ENCODE measurements at places on chromosomes 2 and 18.

GRCh38 chr18:55862693-55863390 is 274.9 kb upstream of the TCF4 start:
- DNase-seq = peak; percentile 54

DNA sequence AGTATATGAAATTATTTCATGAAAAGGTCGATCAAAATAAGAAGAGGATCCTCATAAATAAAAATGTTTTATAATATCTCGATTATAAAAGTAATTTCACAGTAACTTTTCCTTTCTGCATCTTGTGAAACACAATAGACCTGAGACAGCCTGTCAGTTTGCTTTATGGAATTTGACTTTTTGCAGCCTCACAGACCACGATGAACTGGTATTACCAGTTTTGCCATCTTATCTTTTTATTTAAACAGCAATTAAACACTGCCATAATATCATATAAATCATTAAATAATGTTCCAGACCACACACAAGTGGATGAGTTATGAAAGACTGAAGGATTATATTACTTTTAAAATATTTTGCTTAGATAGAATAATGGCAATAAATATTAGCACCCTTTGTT is 10.7 kb upstream of the GALNT3 start:
- DNase-seq = no peak

- DNase-seq = no peak
Measured at GRCh38 chr2:158484892-158485556, 28.3 kb downstream of the PKP4 start.

DNA sequence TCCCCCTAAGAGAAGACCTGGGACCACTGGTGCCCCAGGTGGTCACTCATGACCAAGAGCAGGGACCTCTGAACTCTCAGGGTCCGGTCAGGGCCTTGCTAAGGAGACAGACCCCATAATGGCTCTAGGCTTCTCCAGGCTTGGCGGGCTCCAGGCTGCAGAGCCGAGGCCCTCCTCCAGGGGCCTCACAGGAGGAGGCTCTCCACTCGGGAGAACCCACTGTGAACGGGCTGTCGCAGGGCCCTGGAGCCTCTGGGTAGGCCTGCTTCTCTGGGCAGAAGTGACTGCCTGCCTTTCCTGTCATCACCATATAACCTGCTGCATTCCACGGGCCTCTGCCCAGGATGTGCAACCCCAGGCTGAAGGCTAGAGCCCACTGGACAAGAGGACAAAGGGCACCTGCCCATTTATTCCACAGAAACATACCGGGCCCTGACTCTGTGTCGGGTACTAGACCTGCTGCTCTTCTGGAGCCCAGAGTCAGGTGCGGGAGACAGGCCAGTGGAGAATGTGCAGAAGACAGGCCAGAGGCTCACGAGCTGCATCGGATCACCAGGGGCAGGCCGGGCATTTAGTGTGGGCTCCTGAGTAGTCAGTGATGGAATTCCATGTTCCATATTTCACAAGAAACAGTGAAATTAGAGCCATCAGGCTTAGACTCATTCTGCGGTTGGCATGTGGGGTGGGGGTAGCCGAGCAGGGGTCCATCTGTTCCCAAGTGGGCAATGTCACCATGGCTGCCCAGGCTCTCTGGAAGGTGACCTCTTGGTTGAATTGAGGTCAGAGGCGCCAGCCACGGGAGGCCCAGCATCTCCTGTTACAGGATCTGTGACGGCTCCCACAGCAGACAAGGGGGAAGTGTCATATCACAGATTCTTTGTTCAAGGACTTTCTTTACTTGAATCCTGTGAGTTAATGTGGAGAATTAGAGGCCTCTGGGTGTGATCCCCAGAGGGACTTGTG is 220.8 kb downstream of the SH3RF3 start:
- no peak for DNase-seq

GRCh38 chr2:9108210-9108967 is 98.2 kb upstream of the ASAP2 start:
- no peak for DNase-seq

- DNase-seq = peak; percentile 75
Measured at GRCh38 chr2:207474863-207475485, 54.8 kb upstream of the CREB1 start.

DNA sequence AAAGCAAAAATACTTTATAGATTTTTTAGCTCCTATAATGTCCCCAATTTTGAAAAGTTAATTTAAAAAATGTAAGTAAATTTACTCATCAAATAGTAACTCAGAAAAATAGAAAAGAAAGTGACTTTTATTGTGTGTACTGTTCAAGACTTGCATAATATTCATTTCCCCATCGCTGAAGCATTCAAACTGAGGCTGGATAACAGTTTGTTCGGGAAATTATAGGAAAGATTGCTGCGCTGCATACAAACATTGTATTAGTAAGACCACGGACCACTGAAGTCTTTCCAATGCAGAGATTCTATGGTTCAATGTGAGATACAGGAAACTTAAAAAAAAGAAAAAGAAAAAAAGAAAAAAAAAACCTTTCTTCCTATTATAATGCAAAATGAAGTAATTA is 10.4 kb downstream of the STK17B start:
- DNase-seq = no peak

GRCh38 chr2:56749152-56749752 is 565.5 kb downstream of the CCDC85A start:
- peak; percentile 54 for DNase-seq

GRCh38 chr2:69545477-69545932 is 98.0 kb downstream of the AAK1 start:
- DNase-seq = peak; percentile 4

- no peak for DNase-seq
Measured at GRCh38 chr2:70400539-70400938, 98.7 kb upstream of the FAM136A start.

DNA sequence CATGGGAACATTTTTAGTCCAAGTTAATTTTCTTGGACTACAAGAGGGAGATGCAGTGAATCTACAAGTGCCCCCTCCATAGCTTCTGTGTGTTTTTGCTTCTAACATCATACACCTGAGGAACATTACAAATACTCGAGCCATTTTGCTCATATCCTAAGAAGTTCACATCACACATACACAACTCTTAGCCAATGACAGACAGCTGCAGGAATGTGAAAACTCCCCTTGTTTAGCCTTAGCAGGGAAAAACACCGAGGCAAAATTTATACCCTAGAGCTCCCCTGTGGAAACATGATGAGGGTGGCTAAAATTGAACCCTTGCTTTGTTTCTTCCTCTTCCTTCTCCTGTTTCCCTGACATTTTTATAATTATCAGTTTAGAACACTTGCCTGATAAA is 928.3 kb upstream of the NRXN1 start:
- DNase-seq = no peak

DNA sequence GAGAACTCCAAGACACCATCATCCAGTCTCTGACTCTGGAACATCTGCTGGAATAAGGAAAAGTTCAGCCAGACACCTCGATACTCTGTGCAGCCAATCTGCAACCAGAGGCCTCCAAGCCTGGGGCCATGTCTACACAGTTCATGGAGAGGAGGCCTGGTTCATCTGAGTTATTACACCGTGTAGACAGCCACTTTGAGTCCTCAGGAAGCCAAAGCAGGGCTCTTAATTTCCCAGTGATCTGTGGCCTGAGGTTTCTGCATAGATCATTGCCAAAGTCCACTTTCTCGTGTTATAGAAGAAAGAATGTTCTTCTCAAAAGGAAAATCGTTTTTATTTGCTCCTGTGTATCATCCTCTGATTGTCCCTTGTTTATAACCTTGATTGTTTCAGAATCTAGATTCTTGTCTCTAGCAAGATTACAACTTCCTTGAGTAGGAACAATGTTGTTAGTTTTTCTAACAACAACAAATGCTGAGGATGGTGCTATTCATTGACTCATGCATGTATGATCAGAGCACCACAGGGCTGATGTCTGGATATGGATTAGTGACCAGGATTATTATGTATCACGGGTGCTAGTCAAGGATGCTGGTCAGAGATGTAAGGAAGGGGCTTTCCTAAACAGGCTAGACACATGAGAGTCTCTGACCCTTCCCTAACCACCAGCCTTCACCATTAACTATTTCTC is 30.7 kb upstream of the MARCO start:
- no peak for DNase-seq

DNA sequence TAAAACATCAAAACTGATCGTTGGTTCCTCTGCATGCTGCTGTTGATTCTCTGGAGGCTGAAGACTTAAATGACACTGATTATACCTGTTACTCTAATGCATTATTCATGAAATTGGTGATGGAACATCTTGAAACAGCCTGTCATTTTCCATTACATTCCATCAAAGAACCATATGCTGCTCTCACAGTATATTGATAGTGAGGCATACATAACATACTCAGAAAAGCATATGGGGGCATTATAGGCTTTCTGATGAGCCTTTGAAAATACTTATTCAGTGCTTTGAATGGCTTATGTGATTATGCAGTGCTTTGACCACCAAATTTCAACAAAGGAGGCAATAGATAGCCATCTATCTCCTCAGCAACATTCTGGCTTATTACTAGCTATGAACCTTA is 392.1 kb downstream of the CDH19 start:
- DNase-seq = peak; percentile 76

DNA sequence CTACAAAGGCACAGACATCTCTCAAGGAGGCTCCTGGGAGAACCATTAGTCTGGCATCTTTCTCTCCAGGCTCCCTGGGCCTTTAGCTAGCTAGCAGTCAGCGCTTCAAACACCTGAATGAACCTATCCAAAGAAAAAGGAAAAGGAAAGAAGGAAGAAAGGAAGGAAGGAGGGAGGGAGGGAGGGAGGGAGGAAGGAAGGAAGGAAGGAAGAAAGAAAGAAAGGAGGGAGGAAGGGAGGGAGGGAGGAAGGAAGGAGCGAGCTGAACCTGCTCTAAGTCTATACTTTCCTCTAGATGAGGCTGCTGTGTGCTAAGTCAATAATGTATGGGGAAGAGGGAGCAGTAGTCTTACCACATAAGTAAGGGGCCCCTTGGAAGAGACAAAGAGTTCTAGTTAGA is 5.1 kb upstream of the BCL11A start:
- DNase-seq = no peak

DNA sequence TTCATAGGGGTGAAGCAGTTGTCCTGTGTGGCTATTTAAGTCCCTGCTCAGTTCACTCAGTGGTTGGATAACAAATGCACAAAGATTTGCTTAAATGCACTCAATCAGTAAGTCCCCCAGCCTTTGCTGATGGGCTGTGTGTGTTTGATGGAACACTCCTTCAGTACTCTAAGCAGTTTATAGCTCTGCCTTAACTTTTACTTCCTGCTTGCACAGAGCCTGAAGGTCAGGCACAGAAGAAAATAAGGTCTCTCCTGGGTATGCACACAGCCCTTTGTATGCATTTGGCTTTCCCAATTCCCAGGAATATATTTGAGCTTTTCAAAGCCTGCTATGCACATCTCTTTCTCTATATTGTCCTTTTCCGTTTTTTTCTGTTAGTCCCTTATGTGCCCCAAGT is 208.7 kb upstream of the STK17B start:
- no peak for DNase-seq

- no peak for DNase-seq
Measured at GRCh38 chr2:108586116-108586515, 51.8 kb downstream of the LIMS1 start.

GRCh38 chr2:203739351-203739750 is 32.9 kb downstream of the CD28 start:
- DNase-seq = no peak

GRCh38 chr2:226873051-226873620 is 37.3 kb downstream of the RHBDD1 start:
- no peak for DNase-seq

- DNase-seq = no peak
Measured at GRCh38 chr18:54506516-54507261, 84.4 kb upstream of the DYNAP start.

GRCh38 chr2:17536416-17536815 is 4.1 kb upstream of the VSNL1 start:
- DNase-seq = no peak

DNA sequence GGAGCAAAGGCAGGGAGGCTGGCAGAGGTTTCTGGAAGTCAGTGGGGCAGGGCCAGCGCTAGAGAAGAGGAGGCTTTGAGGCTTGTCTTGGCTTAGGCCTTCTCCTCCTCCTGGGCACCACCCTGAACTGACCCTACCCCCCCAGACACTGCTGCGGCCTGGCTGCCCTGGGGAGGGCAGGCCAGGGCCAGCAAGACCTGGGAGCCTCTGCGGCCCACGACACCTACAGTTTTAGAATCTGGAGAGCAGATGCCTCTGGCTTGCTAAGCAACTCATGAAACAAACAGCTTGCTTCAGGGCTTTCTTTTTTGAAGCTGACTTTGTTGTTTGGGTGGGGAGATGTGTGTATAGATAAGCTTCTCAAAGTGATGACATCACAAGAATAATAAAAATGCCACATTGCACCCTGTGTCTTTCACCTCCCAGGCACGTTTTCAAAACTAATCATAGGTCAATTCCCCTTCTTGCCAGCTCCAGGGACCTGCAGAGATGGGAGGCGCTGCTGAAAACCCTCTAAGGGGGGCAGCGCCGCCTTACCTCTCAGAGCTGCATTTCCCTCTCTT is 46.2 kb upstream of the SMAD7 start:
- no peak for DNase-seq

GRCh38 chr2:8324164-8324856 is 357.5 kb upstream of the ID2 start:
- DNase-seq = peak; percentile 88

DNA sequence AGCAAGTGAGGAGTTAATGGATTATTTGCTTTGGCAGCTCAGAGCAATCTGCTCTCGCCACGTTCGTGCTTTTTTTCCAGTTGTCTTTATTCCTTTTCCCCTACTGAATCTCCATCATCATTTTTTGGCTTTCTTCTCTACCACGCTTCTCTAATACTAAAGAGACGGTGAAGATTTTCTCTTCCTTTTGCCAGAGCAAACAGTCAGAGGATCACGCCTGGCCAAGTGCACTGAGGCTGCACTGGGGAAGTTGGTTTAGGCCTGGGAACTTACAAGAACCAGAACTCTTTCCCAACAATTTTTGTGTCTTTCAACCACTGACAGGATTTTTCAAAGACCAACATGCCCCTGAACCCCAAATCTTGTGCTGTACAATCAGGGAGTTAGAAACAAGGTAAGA is 172.3 kb downstream of the PID1 start:
- no peak for DNase-seq

GRCh38 chr2:42474765-42475454 is 18.9 kb downstream of the KCNG3 start:
- DNase-seq = no peak
